AG08396 (cell line): ENCODE measurements at places on chromosomes 11 and 22.

DNA sequence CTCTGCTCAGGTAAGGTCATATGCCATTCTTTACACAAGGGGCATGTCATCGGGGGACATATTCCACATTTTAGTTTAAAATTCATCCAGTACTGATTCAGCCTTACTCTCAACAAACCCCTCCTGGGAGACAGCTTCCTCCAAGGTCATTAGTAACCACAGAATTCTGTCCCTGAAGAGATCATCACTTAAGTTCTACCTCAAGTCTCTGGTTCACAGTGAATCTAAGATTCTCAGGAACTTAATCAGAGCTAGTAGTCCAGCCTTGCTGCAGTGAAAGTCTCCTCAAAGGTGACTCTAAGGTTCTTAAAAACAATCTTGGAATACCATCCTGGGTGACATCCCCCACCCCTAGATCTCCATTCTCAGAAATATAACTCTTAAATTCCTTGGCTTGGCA is 18.9 kb upstream of the GDPD4 start:
- DNase-seq, result no peak

DNA sequence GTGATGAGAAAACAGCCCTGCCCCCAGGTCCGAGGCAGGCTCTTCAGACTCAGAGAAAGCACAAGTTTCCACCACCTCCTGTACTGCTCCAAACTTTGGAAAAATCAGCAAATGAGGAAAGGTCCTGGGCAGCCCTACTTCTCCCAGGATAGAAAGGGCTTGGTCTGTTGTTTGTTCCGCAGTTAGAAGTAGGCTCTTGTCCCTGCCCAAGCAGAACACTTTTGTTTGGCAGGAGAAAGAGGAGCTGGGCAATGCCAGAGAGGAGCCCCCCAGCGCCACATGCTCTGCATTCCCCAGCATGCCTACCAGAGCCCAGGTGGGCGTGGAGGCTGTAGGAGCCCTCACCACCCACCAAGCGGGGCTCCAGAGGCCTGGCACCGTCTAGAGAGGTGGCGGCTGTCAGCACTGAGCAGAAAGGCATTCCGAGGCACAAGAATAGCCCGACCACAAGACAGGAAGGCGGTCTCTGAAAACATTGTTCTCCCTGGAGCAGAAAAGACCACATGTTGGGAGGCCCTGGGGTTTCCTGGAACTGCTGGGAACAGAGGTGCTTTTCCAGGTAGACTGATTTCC is 90.3 kb upstream of the CD82 start:
- no peak for DNase-seq

GRCh38 chr11:66631883-66632282 is 6.6 kb upstream of the RBM4 start:
- no peak for DNase-seq

GRCh38 chr22:48137640-48138039 is 1375.2 kb downstream of the TBC1D22A start:
- no peak for DNase-seq

- no peak for DNase-seq
Measured at GRCh38 chr11:114194702-114195101, 101.5 kb upstream of the NNMT start.

DNA sequence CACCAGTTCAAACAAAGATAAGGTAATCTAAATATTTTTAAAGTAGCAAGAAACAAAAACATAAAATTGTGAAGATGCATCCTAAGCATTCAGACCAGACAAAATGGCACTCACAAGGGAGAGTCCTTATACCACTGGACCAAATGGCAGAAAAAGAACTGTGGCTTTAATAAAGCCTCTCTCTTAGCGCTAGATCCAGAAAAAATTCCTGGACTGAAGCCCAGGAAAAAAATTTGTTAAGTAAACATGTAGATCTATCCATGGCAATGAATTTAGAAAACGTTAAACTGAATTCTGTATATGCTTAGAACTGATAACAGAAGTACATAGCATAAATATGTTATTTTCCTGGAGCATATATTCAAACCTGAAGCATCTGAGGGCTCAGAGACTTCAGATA is 11.8 kb upstream of the CD59 start:
- DNase-seq, result peak; percentile 25
